Temporal lobe (tissue), 4 donors: ENCODE measurements at places on chromosomes 2 and 18. TPM values are rescaled to one million over a fixed set of nuclear protein-coding genes. Genes with fewer than 3 reads are reported as not detected.

The DTNA gene
- total RNA-seq: 43.0 TPM

The PTGR3 gene
- 15.5 TPM for total RNA-seq

The GPR155 gene
- 15.2 TPM for total RNA-seq

The MAP3K19 gene
- 1.7 TPM for total RNA-seq

The PLGLB2 gene
- 2.2 TPM for total RNA-seq

The CFAP65 gene
- total RNA-seq: 0.74 TPM

The FRZB gene
- total RNA-seq: 14.3 TPM

The QPCT gene
- total RNA-seq: 9.6 TPM

The STARD6 gene
- total RNA-seq: not detected

The HOXD4 gene
- total RNA-seq: not detected

The DOK1 gene
- 3.4 TPM for total RNA-seq

The SMAD2 gene
- 42.5 TPM for total RNA-seq

The FEV gene
- not detected for total RNA-seq
